ENCODE measurements at places on chromosomes 3 and 15. TPM values are rescaled to one million over a fixed set of nuclear protein-coding genes. Genes with fewer than 3 reads are reported as not detected.

CTXN2 gene
- 0.20 TPM for total RNA-seq

PTX3 gene
- 17.6 TPM for total RNA-seq

BNC1 gene
- not detected for total RNA-seq

RETNLB gene
- not detected for total RNA-seq

IL17RC gene
- 29.5 TPM for total RNA-seq

CHRNA7 gene
- 2.0 TPM for total RNA-seq

AGBL1 gene
- not detected for total RNA-seq

DNA sequence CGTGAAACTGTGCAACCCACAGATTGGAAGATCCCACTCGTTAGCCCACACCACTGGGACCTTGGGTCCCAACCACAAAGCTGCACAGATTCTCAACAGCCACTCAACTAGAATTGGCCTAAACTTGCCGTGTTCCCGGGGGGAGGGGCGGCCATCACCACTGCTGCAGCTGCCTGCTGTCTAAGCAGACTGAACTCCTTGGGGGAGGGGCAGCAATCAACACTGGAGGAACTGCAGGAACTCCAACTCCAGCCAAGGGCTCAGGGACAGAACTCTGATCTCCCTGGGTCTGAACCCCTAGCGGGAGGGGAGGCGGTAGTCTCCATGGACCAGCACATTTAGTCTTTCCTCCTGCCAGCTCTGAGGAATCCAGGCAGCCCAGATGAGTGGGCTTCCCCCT is 205.9 kb downstream of the RSL24D1 start:
- DNase-seq, result no peak

DNA sequence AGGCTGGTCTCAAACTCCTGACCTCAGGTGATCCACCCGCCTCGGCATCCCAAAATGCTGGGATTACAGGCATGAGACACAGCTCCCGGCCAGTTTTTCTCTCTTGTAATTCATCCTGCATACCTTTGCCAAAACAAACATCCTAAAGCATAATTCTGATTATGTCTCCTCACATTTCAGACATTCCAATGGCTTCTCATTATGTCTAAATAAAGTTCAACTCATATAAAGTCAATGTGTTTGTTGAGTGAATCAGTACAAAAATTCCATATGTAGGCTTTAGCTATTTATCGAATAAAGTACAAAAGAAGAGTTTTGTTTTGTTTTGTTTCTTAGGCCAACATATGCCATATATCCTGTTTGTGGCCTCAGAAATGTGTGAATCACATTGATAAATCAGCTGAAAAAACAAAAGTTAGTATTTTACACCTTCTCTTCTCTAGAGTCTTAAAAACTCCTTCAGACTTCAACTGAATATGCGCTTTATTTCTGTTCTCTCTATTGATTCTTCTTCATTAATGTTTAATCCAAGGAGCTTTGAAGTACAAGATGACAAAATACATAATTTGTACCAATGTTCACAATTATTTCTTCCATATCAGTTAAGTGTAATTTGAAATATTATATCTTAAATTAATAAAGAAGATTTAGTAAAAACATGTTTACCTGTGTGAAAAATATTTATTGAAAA is 165.8 kb downstream of the MECOM start:
- peak; percentile 54 for DNase-seq

DNA sequence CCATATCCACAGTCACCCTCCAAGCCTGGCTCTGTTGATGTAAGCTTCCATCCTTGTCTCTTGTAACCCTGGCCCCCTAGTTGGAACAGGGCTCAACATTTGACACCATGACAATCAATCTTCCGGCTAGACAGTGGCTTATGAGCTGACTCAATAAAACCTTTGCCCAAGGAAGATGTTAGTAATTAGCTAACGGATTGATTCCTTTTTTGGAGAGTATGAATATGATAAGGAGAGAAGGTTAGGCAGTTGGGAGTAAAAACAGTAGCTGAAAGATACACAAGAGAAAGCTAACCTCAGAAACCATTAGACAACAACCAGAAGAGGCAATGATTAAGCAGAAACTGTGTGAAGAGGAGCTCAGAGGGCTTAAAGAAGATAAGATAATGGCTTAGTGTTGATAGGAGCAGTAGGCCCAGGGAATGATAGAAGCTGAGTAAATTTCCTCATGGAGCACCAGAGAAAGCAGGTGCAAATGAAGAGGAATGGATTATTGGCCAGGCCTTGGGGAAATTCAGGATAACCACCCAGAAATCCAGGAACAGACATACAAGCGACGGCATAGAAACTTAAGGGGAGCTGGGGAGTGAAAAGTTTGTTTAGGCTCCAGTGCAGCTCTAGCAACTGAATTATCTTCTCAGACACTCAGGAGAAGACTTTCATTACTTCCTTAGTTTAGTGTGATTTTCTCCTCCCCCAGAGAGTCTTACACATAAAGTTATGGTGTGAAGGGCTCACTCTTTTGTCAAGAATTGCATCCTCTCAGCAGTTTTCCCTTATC is 7.8 kb upstream of the RFX7 start:
- no peak for DNase-seq

- no peak for DNase-seq
Measured at GRCh38 chr3:53744351-53744750, 101.9 kb downstream of the CHDH start.

DNA sequence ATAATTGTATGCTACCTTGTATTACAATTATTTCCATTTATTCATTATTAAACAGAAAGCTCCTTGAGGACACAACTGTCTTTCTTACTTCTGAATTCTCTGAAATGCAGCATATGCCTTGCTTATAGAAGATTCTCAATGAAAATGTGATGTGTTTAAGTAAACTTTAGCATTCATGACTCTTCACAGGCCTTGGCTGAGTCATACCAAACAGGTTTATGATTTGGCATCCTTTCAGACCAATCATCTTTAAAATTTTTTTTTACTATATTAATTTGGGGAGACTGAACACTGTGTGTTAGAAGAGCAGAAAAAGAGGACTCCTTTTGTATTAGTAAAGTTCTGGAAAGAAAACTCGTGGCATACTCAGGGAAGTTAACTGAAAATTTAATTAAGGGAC is 6.4 kb upstream of the GALK2 start:
- DNase-seq, result no peak

- DNase-seq, result peak; percentile 27
Measured at GRCh38 chr3:188041193-188041592, 112.8 kb upstream of the LPP start.

DNA sequence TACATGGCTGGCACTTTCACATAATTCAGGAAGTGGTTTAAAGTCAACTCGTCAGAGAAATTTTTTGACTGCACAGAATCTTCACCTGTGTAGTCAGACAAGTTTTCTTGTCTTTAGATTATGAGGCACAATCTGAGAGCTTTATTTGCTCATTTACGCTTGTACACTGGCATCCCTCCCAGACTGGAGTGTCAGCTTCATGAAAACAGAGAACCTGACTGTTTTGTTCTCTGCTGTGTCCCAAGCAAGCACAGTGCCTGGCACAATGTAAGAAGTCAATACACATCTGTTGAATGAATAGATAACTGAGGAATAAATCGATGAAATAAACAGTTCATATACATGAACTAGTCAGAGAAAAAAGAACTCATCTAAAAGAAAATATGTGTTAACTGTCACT is 846.1 kb upstream of the CFAP20DC start:
- no peak for DNase-seq

DNA sequence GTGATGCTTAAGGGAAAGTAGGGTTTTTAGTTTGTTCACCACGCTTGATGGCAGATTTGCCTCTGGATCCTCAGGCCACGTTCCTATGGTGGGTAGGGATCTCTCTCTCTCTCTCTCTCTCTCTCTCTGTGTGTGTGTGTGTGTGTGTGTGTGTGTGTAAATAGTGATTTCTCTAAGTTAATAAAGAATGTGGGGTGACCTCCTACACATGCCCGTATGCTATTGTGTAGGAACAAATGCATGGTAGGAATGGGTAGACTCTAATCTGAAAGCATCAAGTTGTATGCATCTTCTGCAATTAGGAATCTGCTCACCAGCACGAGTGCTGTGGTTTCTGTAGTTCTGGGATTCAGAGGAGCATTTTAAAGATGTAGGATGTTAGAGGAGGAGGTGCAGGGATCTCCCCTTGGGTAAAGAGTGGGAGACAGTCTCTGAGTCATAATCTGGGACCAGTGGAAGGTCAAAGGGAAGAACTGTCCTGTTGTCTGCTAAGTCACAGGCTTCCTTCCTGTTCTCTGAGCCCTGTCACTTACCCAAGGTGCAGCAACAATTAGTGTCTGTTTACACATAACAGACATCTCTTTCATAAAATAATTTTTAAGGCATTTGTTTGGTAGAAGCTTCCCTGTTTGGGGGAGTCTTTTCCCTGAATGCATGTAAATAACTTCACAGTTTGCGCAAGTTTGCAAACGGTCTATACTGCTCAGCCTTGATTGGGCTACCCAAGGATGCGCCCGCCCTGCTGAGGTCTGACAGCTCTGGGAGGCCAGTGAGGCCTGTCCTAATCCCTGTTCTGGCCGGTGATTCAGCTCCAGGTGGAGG is 139.8 kb downstream of the IGF1R start:
- DNase-seq, result no peak

DNA sequence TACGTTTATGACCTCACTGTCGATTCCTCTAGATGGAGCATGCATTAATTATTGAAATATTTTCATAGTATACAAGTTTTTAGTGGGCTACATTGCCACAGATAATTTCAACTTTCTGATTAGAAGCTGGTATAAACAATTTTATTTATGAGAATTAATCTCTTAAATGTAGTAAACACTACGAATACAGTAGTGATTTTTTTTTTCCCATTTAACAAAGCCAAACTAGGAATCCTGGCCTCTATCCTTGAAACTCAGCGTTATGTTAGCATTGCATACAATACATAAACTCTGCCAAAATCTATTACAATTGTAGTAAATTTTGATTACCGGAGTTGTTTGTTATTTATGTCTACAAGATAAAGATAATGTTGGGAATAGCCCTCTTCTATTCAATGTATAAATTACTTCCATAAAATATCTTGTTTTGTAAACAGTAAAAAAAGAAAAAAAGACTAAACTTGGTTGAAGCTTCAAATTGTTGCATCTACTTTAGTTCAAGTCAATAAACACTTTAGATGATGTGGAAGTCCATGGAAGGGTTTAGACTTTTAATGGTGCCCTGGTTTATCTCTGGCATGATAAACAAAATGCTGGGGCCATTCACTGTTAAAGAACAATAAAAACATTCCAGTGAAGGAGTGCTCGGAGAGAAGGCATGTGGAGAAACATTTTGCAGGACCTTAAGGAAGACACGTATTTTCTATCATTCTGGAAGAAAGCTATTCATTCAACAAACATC is 77.3 kb upstream of the NR2F2 start:
- no peak for DNase-seq

- peak; percentile 67 for DNase-seq
Measured at GRCh38 chr3:114319453-114319852, 25.6 kb downstream of the TIGIT start.

GRCh38 chr15:91887921-91888373 is 34.4 kb downstream of the SLCO3A1 start:
- DNase-seq, result peak; percentile 11

DNA sequence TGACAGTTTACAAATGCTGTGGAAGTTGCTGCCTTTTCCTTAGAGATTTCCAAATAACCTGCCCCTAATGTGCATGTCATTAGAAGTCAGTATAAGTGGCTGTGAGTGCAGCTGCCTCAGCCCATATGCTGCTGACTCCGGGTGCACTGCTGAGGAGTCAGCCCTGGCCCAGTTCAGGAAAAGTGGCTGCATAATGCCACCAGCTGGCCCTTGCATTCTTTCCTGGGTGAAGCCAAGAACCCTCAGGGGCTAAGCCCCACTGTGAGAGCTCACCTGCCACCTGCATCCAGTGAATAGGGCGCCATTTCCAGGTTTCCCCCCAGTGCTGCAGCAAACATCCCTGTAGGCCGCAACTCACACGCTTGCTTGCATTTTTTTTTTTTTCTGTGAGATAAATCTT is 139.9 kb downstream of the TJP1 start:
- DNase-seq, result no peak

DNA sequence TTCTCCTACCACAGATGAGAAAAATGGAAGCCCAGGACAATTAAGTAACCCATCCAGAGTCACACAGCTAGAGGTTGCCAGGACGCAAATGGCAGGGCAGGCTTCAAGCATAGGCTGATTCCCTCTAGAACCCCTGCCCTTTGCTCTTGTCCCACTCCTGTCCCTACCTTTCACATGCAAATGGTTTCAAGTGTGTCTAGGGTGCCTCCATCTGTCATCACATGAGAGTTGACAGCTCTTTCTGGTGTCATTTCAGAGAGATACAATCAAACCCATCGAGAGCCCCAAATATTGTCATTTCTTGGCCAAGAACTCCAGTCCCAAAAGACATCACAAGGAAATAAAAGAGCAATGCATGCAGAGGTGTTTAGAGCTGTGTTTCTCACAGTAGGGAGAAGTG is 23.7 kb downstream of the CCDC12 start:
- DNase-seq, result no peak

DNA sequence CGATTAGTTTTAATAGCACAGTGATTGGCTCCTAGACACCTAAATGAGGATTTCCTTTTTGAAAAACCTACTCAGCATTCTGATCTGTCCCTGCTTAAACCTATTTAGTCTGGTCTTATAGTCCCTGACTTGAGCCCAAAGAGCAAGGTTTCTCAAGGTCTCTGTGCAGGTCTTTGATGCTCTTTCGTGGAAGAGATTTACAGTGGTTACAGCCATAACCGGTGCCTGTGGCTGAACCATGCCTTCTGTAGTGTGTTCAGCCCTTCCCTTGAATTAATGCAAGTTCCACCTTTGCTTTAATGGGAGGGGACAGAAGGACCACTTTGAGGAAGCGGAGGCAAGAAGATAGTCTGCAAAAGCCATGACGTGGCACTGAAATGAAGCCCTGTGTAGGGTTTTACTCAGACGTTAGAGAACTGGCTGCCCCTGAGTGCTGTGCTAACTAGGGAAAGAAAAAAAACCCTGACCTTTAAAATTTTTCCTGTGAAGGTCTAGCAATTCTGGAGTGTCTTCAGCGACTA is 43.0 kb downstream of the ZBTB38 start:
- DNase-seq, result peak; percentile 61

- no peak for DNase-seq
Measured at GRCh38 chr3:195184716-195185421, 86.1 kb downstream of the XXYLT1 start.

DNA sequence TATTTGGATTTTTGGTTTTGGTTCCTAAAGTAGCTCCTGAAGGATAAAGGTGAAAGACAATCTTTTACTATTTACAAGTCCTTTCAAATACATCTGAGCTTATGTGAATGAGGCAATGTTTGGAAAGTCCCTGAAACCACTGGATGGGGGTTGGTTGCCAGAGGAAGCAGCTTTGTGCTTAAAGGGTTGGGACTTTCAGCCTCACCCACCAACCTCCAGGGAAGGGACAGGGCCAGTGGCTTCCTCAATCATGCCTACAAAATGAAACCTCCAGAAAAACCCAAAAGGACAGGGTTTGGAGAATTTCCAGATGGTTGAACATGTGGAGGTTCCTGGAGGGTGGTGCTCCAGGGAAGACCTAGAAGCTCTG is 20.9 kb upstream of the ABHD17C start:
- peak; percentile 25 for DNase-seq

- DNase-seq, result no peak
Measured at GRCh38 chr15:54998661-54999060, 198.1 kb downstream of the RSL24D1 start.

DNA sequence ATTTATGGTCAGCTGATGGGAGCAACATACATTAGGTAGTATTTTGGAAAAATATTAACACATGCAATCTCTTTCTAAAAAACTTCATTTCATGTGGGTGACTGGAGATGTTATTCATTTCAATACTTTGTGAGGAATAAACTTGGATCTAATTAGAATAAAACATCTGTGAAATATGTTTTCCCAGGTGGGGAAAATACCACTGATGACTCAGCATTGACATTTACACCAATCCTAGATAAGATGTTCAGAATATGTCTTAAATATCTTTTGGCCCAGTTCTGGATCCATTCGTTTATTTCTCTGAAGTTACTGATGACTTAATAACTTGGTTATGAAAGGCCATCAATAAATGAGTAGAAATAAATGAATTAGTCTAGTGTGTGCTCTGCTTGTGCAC is 247.6 kb downstream of the CHST2 start:
- DNase-seq, result no peak
